ENCODE measurements at places on chromosomes 1 and 21.

DNA sequence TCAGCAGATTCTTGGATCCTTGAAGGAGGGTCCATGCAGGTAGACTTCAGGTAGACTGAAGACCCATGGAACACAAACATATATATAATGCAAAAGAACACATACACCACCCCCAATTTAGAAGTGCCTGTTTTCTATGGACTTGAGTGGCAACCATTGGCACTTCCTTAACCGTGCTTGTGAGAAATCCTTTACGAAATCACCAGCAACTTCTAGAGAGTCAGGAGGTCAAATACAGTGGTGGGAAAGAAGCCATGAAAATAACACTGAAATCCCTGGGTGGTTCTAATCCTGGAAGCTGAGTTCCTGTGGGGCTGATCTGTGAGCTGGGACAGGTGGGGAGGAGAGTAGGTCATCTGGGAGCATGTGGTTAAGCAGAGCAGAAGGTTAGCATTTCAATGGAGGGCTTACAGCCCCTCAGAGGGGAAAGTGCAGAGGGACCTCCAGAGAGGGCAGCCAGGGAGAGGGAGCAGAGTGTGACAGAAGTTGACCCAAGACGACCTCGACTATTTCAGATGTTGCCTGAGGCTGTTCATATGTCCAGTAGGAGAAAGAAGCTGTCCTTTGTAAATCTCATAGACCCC is 13.0 kb upstream of the IL10 start:
- DNase-seq = no peak

DNA sequence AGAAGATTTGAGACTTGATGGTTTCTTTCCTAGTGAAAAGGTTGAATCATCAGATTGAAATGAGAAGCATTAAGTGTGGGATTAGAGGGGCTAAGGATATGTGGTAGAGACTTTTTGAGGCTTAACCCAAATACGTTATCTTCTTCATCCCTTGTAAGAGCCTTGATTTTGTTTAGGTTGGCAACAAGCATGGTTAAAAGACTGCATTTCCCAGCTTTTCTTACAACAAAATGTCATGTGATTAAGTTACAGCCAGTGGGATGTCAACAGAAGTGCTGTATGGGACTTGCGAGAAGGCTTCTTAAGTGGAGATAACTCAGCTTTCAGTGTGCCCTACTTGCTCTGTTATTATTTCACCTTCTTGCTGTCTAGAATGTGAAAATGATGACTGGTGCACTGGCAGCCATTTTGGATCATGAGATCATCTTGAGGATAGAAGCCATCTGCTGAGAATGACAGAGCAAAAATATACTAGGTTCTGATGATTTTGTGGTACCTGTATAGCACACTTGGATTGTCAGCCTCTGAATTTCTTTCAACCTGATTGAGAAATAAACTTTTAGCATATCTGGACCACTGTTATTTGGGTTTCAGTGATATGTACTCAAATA is 41.3 kb upstream of the GNG12 start:
- no peak for DNase-seq

DNA sequence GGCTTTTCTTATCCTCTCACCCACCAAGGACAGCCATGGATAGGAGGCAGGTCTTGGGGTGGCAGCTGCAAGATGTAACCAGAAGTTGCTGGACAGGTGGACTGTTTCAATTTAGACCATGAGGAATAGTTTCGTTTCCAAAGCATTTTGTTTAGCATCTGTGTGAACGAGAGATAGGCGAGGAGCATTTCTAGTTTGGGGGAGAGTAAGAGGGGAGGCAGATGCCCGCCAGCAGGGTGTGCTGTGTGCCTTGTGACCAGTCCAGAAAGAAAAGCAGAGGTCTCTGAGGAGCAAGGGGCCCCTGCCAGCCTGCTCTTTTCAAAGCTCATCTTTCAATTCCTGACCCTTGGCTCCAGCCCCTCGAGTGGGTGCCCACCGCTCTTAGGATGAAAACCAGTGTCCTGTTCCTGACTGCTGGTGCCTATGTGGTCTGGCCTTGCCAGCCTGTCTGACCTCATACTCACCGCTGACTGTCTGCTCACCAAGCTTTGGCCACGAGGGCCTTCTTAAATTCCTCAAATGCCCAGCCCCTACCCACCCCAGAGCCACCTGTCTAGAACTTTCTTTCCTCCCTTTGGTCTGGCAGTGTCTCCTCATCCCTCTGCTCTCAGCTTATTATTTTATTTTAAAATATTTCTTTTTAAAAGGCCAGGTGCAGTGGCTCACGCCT is 8.5 kb downstream of the SERINC2 start:
- DNase-seq = no peak

GRCh38 chr1:231355171-231355570 is 17.1 kb downstream of the SPRTN start:
- no peak for DNase-seq

DNA sequence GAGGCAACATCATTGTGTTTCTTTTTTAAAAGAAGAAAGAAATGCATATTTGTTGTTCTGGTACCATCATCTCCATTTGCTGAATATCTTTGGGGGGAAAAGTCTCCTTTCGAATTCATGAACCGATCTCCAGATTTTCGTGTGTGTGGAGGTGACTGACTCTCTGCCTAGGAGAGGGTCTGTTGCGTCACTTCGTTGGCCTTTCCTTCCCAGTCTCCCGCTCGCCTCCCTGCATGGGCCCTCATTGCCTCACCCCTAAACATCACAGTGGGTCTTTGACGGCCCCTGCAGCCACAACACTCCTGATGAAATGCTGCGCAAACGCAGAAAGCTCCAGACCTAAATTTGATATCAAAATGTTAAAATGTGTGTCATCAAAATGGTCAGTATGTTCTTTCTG is 103.2 kb upstream of the RALGPS2 start:
- DNase-seq = no peak

- DNase-seq = no peak
Observed at GRCh38 chr1:115976062-115976920, at the start of gene SLC22A15. Gene SLC22A15 (plus strand): TSS chr1:115976513. CDS start chr1:115976628, 115 bp downstream.

DNA sequence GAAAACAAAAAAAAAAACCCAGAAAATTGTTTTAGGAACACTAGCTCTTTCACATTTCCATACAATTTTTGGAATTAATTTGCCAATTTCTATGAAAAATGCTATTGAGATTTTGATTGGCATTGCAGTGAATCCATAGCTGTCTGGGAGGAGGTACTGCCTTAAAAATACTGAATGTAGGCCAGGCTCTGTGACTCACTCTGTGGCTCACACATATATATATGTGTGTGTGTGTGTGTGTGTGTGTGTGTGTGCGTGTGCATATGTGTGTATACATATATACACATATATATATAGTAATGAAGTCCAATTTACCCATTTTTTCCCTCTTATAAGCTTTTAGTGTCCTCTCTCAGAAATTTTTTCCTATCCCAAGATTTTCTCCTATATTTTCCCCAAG is 214.2 kb upstream of the DMRTA2 start:
- no peak for DNase-seq

DNA sequence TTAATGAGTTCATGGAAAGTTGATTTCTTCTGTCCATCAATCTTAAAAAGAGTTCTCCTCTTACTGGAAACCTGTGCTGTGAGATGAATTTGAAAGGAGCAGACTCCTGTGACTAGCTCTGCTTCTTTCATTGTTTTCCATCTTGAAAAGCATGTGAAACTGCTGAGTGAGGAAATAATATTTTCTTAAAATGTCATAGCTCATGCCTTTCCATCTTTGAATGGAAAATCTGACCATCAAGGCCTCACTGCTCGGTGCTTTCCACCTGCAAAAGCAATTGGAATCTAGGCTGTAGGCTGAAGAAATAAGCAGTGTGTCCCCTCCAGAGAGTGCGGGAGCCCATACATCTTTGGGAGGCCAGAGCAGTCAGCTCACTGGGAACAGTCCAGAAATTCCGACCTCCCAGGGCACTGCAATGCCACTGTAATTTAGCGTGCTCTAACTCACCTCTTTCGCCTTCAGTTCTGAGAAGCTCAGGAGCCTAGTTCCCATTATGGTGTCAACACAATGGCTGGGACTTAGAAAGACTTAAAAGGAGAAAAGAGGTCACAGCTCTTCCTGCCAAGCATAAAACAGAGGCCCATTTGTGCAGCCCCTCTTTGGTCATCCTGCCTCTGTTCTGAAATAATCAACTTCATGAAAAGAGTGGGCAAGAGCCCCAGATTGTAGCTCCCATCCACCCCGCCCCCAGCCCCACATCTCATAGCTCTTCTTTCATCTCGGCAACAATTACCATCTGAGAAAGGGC is 50.4 kb upstream of the F3 start:
- peak; percentile 57 for DNase-seq

DNA sequence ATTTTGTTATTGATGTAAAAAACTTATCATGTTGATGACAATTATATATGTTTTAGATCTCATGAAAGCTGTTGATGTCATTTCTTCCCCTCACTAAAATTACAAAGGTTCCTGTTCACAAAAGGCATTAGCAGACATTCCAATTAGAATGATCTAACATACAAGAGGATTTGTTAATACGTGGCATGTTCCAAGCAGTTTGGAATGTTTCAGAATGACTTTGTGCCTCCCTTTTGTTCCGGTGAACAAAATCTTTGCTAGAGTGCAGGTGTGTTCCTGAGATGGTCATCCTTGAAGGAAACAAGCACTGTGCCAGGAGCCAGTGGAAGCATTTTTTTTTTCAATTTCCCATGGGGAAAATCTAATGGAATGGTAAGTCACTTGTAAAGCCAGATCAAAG is 108.0 kb upstream of the KCTD3 start:
- no peak for DNase-seq

GRCh38 chr1:5752746-5753548 is 239.3 kb downstream of the NPHP4 start:
- no peak for DNase-seq

DNA sequence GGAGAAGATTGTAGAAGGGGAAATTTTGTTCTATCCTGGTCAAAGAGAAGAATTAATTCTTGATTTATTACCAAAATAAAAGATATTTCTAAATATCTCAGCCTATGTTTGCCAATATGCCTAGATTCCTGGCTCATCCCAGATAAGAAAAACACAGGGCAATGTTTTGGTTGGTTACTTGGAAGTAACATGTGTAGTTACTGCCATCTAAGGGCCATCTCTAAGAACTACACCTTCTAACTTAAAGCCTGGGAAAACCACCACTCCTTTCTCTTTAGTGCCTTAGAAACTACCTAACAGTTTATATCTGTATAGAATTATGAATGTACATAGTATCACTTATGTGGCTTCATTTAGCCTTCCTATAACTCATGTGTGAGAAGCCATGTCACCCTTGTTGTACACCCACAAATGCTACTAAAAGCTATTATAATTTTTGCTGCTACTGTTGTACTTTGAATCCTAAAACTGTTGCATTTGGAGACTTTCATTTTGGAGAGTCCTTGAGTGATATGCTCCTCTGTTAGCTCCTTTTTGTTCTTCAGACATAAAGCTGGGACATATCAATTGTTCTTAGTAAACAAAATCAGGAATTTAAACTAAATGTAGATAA is 4.5 kb downstream of the AIM2 start:
- no peak for DNase-seq

DNA sequence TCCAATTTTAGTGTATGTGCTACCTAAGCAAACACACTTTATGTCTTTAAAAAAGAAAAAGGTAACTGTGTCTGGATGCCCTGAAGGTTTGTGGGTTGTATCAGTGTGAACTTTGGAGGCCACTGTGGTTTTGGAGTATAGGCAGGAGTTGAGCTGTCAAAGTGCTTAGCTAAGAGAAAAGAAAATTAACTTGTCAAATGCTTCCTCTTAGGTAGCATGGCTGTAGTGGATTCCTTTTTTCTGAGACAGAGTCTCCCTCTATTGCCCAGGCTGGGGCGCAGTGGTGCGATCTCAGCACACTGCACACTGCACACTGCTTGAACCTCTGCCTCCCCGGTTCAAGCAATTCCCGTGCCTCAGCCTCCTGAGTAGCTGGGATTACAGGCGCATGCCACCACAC is 11.2 kb upstream of the SLC41A1 start:
- no peak for DNase-seq

- DNase-seq = no peak
Observed at GRCh38 chr1:226497276-226497833, 51.2 kb upstream of the STUM start.

GRCh38 chr1:107533436-107533835 is 392.6 kb downstream of the NTNG1 start:
- DNase-seq = no peak

DNA sequence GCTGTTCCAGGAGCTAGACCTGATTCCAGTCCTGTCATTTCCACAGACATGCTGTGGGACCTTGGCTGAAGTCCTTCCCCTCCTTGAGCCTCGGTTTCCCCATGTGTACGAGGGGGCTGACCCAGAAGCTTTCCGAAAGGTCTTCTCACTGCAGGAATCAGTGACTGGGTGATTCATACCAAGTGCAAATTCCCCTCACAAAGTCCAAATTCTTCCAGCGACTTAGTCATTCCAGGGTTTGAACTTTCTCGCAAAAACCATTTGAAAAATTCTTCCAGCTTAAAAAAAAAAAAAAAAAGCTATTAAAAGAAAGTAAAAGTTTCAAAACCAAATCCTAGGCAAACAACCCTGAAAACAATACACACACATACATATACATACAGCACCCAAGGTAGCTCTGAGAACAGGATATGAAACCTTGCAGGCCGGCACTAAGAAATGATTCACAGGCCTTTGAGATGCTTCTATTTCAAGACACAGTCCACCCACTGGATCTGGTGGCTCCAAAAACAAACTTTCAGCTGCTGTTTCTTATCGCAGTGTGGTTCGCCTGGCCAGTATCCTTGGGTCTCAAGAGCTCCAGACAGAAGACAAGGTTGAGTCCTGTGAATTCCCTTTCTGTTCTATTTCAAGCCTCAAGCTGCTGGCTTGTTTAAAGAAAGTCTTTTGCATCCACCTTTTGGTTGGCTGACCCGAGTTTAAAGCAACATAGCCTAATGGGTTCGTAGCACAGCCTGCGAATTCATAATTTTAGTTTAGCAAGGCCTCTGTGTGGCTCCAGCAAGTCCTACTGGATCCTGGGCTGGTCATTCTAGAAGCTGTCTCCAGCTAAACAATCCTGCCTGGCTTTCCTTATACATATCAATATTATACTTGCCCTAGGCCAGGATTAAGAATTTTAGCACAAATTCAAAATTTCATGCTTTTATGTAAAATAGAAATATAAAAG is 18.0 kb upstream of the ID3 start:
- no peak for DNase-seq

DNA sequence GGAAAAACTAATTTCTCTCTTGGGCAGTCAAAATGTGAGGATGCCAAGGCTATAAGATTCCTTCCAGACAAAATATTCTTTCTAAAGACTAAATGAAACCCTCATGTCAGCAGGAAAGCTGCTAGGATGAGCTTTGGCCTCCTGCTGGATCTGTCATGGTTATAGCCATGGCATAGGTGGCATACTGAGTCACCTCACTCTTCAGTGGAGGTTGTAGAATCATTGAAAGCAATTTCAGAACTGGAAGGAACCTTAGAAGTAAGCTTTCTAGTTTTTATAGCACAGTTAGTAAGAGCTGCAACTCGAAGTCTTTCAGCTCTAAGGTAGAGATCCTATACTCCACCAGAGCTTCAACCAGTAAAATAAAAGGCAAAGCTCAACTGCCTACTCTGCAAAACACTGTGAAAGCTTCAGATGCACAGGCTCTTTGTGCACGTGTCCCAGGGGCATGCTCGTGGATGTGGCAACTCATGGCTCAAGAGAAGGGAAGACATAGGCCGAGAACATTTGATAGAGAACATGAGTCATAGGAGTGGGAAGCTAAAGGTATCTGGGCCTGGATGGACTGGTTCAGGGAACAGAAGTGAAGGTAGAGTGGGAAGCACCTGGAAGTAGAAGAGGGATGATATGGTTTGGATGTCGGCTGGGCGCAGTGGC is 5.8 kb downstream of the AVPR1B start:
- no peak for DNase-seq

All from caudate nucleus (tissue), 63 donors.